ENCODE measurements at places on chromosomes 6 and 20.

- DNase-seq, result no peak
Observed at GRCh38 chr20:36658300-36658699, 12.3 kb upstream of the SLA2 start.

- DNase-seq, result no peak
Observed at GRCh38 chr6:139257821-139258398, 33.9 kb downstream of the TXLNB start.

- DNase-seq, result no peak
Observed at GRCh38 chr6:32096394-32097258, 12.5 kb downstream of the TNXB start.

GRCh38 chr20:41690702-41691101 lies 72.5 kb upstream of the CHD6 start:
- no peak for DNase-seq

DNA sequence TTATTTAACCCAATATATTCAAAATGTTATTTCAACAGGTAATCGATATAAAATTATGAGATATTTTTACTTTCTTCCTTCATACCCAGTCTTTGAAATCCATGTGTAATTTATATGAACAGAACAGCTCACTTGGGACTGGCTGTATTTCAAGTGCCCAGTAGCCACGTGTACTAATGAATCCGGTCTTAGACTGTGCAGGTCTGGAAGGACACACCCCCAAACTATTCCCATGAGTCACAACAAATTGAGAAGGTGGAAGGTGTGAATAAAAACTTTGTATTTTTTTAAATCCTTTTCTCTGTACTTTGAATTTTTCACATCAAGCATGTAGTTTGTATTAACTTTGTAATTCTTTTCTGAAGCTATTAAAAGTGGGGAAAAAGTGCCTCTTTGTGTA lies 2.8 kb downstream of the UNC5CL start:
- no peak for DNase-seq
